ENCODE measurements at places on chromosomes 12 and 14. TPM values are rescaled to one million over a fixed set of nuclear protein-coding genes. Genes with fewer than 3 reads are reported as not detected.

GRCh38 chr14:64475585-64476273 lies 10.4 kb downstream of the AKAP5 start:
- no peak overlapping the region for H3K4me3 ChIP-seq
- H3K4me1 ChIP-seq = peaks cover 30% of the 10 kb centered on the region
- peaks cover 13% of the 10 kb centered on the region for H3K36me3 ChIP-seq
- no peak for DNase-seq
- H3K27ac ChIP-seq = no peak overlapping the region
- H3K27me3 ChIP-seq = no peaks in the 10 kb centered on the region

The KERA gene
- not detected for total RNA-seq

DNA sequence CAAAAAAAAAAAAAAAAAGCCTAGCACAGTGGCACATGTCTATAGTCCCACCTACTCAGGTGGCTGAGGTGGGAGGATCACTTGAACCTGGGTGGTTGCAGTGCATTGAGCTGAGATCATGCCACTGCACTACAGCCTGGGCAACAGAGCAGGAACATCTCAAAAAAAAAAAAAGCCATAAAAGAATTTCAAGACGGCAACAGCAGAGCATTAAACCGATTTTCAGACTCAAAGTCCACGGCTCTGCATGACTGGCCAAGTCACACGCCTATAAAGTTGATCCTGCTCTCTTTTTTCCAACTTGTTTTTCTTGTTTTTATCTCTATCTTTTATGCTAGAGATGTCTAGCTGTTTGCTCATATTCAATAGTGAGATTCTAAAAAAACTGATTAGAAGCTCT lies 45.3 kb downstream of the FBXO34 start:
- DNase-seq = no peak
- H3K4me3 ChIP-seq = no peak overlapping the region
- H3K36me3 ChIP-seq = peaks cover 55% of the 10 kb centered on the region
- peaks cover 7% of the 10 kb centered on the region for H3K4me1 ChIP-seq
- no peak overlapping the region for H3K27ac ChIP-seq

The SEC23A gene
- total RNA-seq = 54.3 TPM

The E2F7 gene
- total RNA-seq = 20.2 TPM

- peaks cover 9% of the 10 kb centered on the region for H3K27me3 ChIP-seq
- H3K36me3 ChIP-seq = no peaks in the 10 kb centered on the region
- no peak overlapping the region for H3K27ac ChIP-seq
- DNase-seq = no peak
- no peak overlapping the region for H3K4me3 ChIP-seq
Observed at GRCh38 chr14:60212503-60213371, 36.3 kb upstream of the PPM1A start.

The PHLDA1 gene
- 36.8 TPM for total RNA-seq

GRCh38 chr14:25122843-25123242 lies 72.9 kb upstream of the STXBP6 start:
- H3K4me3 ChIP-seq = no peak overlapping the region
- no peaks in the 10 kb centered on the region for H3K27me3 ChIP-seq
- no peak overlapping the region for H3K27ac ChIP-seq
- DNase-seq = no peak

The KRT6C gene
- total RNA-seq = not detected

- no peak overlapping the region for H3K27ac ChIP-seq
- H3K4me1 ChIP-seq = peaks cover 7% of the 10 kb centered on the region
- no peak for DNase-seq
- no peaks in the 10 kb centered on the region for H3K27me3 ChIP-seq
- peaks cover under 1% of the 10 kb centered on the region for H3K36me3 ChIP-seq
- H3K4me3 ChIP-seq = no peak overlapping the region
Observed at GRCh38 chr12:42128327-42128726, 16.3 kb downstream of the GXYLT1 start.

DNA sequence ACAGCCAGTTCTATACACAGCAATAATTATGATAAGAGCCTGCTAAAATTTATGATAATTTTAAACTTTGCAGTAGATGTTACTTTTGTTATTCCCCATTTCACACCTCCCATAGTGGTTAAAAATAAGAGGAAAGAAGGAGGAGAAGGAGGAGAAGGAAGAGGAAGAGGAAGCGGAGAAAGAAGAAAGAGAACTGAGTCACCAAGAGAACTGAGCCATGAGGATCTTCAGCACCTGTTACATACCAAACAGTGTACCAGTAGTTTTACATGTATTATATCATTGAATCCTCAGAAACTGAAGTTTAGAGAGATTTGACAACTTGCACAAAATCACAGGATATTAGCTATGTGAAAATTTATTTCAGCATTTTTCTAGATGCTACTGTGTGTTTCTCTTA lies 3.9 kb downstream of the CD163 start:
- no peak overlapping the region for H3K27ac ChIP-seq
- H3K27me3 ChIP-seq = peaks cover 49% of the 10 kb centered on the region
- H3K4me3 ChIP-seq = no peak overlapping the region
- no peaks in the 10 kb centered on the region for H3K4me1 ChIP-seq
- H3K36me3 ChIP-seq = no peaks in the 10 kb centered on the region

DNA sequence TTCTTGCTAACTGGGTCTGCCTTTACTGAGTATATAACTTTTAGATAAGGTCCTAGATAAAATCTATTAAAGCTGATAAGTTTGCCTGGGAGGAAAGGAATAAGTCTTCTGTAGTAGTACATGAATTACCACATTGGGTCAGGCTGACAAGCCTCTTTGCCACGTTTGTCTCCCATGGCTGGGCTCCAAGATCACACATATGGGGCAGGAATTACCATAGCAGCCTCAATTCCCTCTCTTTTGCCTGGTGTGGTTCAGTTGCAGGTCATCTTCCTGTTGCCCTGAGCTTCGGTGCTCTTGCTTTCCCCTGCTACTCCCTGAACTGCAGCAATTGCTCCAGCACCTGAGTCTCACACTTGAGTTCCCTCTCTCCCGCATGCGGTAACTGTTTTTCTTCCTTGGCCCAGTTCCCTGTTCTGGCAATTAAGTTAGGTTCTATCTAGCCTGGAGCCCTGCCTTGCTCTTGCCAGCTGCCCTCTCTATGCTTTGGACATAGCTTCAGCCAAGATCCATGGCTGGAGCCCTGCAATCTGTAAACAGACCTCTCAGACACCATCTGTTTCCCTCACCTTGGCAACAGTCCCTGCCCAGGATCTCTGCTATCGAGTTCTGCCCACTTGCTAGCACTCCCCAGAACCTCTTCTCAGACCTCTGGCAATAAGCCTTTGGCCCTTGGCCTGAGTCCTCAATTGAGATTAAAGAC lies 5.8 kb upstream of the GLT8D2 start:
- no peaks in the 10 kb centered on the region for H3K36me3 ChIP-seq
- no peak overlapping the region for H3K4me3 ChIP-seq
- DNase-seq = no peak
- no peak overlapping the region for H3K27ac ChIP-seq
- peaks cover 3% of the 10 kb centered on the region for H3K4me1 ChIP-seq

GRCh38 chr14:90455100-90455571 lies 58.3 kb downstream of the CALM1 start:
- H3K4me3 ChIP-seq = no peak overlapping the region
- H3K27me3 ChIP-seq = no peaks in the 10 kb centered on the region
- no peak for DNase-seq
- no peaks in the 10 kb centered on the region for H3K36me3 ChIP-seq

GRCh38 chr14:101207897-101208296 lies 304.4 kb upstream of the RTL1 start:
- no peak for DNase-seq
- no peaks in the 10 kb centered on the region for H3K36me3 ChIP-seq
- H3K27ac ChIP-seq = no peak overlapping the region
- H3K4me1 ChIP-seq = no peaks in the 10 kb centered on the region

The FIGNL2 gene
- total RNA-seq = 0.40 TPM

- no peak overlapping the region for H3K27ac ChIP-seq
- H3K4me3 ChIP-seq = no peak overlapping the region
- no peaks in the 10 kb centered on the region for H3K27me3 ChIP-seq
Observed at GRCh38 chr12:71865166-71865713, 25.7 kb downstream of the TBC1D15 start.

DNA sequence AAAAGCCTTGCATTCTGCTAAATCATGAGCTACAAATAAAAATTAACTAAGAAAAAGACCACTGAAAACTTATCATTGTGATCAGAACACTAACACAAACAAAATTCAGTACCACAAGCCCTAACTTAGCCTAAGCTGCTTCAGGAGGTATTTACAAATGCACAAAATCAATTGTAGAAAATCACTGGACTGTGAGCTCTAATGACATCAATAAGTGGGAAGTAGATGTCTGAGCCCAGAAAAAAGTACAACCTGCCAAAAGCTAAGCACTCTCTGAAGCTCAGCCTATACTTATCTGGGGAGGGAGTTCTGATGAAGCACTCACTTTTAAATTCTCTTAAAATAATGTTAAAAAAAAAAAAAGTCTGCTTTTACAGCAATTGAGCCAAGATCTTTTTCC lies 92.9 kb downstream of the SLCO1B1 start:
- no peak overlapping the region for H3K4me3 ChIP-seq
- H3K27ac ChIP-seq = no peak overlapping the region

DNA sequence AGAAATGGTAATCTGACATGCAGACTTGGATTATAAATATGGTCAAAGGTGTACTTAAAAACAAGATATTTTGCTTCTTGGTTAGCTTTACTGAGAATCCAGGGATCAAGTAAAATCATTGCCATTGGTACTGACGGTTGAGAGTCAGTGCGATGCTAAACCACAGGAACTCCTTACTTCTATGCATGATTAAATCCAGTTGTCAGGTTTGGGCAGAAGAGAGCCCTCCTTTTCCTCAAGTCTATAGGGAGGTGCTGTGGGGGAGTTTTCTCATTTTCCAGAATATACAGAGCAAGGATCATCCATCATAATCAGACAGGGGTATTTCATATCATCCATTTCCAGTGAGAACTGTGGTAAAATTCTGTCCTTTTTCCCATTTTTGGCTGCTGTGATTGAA lies 839.1 kb downstream of the NRXN3 start:
- no peak overlapping the region for H3K4me3 ChIP-seq
- H3K27ac ChIP-seq = no peak overlapping the region
- no peaks in the 10 kb centered on the region for H3K4me1 ChIP-seq
- no peaks in the 10 kb centered on the region for H3K27me3 ChIP-seq
- H3K36me3 ChIP-seq = no peaks in the 10 kb centered on the region

The SLC2A13 gene
- total RNA-seq = 7.8 TPM

DNA sequence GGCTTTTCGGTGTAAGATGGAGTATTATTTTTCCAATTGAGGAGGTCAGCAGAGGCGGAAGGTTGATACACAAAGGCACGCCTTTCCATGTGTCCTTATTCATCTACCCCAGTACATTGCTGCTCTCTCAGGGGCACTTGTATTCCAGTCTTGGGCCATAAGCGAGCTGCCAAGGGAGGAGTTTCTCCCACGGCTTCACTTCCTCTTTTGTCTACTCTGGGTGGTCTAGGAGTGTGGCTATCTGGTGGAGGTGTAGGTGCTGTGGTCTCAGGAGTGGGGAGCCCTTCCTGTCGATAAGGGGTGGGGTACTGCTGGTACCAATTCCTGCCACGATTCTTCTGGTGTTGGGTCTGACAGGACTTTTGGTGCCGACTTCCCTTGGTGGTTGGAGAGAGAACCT lies 73.4 kb downstream of the GAS2L3 start:
- no peak overlapping the region for H3K4me3 ChIP-seq
- no peaks in the 10 kb centered on the region for H3K36me3 ChIP-seq
- DNase-seq = no peak
- no peaks in the 10 kb centered on the region for H3K27me3 ChIP-seq
- no peaks in the 10 kb centered on the region for H3K4me1 ChIP-seq

Data from activated CD8-positive, alpha-beta memory T cell treated with anti-CD3 and anti-CD28 coated beads, Interleukin-2, amount 10 ng/mL, durations not matched to agents 7 days and 5 days (primary cell).